Stimulated activated CD4-positive, alpha-beta T cell treated with anti-CD3 and anti-CD28 coated beads, Interleukin-15, amount 100 ng/mL, for 48 hours (primary cell): ENCODE measurements at places on chromosomes 6 and 20.

- no peak for DNase-seq
These were observed 75.5 kb downstream of the LAMA4 start for GRCh38 chr6:112178846-112179245.

DNA sequence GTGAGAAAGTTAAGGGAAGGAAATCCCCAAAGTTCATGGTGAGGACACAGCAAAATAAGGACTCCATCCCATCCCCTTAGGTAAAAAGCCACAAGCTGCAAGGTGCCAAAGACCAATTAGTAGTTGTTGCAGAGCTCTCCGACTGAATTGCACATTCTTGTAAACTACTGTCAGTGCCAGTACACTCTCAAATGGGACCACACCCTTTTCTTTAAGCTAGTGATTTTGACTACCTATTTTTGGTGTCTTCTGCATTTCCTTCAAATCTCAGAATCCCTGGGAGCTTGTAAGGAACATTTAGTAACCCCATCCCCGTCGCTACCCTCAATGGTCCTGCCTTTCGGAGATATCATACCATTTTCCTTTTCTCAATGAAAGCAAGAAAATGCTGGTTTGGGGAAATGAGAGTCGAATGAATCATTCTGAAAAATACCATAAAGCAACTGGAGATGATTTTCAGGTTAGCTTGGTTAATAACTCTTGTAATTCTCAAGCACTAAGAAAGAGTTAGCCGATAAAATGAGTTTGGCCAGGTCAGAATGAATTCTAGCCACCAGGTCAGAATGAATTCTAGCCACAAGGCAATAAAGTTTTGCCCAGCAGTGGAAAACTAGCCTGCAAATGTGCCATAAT, 5.2 kb upstream of the HMGN3 start:
- no peak for DNase-seq

GRCh38 chr20:18496042-18496441, 983 bp downstream of the RBBP9 start:
- DNase-seq, result no peak

DNA sequence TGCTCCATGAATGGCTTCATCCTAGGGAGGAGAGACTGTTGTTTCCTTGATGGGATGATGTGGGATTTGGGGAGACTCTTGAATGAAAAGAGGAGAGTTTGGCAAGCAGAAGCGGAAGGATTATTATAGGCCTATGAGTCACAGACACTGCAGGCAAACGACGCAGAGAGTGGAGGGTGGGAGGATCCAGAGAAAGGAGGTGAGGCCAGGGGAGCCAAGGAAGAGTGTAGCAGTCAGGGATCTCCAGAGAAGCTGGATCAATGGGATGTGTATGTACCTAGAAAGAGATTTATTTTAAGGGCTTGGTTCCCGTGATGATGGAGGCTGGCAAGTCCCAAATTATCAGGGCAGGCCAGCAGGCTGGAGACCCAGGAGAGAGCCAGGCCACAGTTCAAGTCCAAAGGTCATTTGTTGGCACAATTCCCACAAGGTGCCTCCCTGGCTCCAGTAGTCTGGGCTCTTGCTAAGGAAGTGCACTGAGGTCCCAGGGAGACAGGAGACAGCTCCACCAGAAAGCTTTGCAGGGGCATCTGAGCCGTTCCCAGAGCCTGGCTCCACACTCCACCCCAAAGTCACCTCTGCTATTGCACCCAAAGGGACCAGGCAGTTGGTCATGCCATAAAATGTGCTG, 76.0 kb downstream of the ADTRP start:
- DNase-seq, result no peak
